CD4-positive, alpha-beta T cell treated with Interleukin-6 for 4 hours (primary cell): ENCODE measurements at places on chromosomes 4 and X.

- DNase-seq = no peak
These were observed 43.8 kb downstream of the PALLD start for GRCh38 chr4:168540503-168541265.

DNA sequence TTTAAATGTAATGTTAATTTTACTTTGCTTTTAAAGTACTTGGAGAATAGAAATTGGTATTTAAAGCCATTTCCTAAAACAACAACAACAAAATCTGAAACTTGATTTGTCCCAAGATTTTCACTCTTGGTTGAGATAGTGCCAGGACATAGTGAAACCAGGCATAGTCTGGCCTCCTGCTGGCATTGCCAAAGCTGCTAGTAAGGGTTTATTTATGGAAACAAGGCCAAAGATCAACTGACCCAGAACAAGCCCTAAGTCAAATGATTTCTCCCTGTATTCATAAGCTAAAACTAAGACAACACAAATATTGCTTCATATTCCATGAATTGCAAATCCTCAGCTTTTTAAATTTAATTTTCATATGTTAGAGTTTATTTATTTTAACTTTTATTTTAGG, 227.5 kb upstream of the FGF13 start:
- DNase-seq = no peak

DNA sequence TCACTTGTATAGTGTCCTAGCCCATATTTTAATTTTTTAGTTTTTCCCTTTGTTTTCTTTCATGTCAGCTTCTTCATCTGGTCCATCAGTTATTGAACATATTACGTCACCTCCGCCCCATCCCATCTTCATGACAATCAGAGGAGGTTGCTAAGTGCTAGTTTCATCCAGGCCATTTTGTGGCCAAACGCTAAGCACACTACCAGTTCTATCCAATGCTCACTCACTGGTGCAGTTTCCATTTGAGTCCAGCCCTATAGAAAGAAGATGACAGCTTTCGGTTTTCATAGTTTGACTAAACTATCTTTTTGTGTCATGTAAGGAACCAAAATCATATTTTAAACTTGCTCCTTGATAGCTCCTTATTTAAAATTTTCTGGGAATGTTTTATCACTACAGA, 304.2 kb downstream of the TENM3 start:
- DNase-seq = no peak

DNA sequence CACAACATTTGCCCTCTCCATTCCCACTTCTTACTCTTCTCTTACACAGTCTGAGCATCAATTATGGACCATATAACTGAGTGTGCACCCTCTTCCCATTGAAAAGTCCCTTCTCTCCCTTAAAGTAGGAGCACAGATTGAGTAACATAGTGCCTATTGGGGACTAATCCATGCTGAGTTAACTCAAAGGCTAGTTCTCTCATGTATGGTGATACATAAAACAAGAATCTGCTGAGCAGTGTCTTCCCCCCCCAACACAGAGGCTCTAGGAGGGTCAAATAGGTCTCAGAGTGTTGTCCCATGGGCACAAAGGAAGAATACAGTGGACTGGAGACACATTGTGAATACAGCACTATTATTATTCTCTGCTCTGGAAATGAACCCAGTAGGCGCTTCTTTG, 274.6 kb upstream of the BOD1L1 start:
- DNase-seq = no peak

GRCh38 chr4:141759796-141760425, 123.5 kb downstream of the IL15 start:
- no peak for DNase-seq

GRCh38 chrX:46034868-46035267, 510.4 kb downstream of the ZNF674 start:
- DNase-seq = no peak

GRCh38 chr4:94304365-94304971, 38.2 kb downstream of the HPGDS start:
- DNase-seq = no peak

DNA sequence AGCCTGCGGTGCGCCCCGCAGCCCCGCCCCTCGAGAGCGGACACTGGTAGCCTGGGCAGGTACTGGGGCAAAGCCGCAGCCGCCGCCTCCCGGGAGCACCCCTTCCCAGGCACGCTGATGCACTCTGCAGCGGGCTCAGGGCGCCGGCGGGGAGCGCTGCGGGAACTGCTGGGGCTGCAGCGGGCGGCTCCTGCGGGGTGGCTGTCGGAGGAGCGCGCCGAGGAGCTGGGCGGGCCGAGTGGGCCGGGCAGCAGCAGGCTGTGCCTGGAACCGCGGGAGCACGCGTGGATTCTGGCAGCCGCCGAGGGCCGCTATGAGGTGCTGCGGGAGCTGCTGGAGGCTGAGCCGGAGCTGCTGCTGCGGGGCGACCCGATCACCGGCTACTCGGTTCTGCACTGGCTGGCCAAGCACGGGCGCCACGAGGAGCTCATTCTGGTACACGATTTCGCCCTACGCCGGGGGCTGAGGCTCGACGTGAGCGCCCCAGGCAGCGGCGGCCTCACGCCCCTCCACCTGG, 401 bp downstream of the SOWAHD start:
- peak; percentile 48 for DNase-seq

GRCh38 chr4:57442831-57443291, 332.7 kb upstream of the IGFBP7 start:
- no peak for DNase-seq

- DNase-seq = no peak
These were observed 6.9 kb upstream of the ARMCX4 start for GRCh38 chrX:101478366-101478765.

GRCh38 chrX:136250191-136251040, 784 bp downstream of the MAP7D3 start:
- DNase-seq = peak; percentile 21
